ENCODE measurements at places on chromosomes 3 and 15.

GRCh38 chr3:132665230-132665745 is 5.2 kb downstream of the UBA5 start:
- no peak for DNase-seq

GRCh38 chr15:80464951-80465625 is 60.9 kb downstream of the ARNT2 start:
- DNase-seq = no peak

DNA sequence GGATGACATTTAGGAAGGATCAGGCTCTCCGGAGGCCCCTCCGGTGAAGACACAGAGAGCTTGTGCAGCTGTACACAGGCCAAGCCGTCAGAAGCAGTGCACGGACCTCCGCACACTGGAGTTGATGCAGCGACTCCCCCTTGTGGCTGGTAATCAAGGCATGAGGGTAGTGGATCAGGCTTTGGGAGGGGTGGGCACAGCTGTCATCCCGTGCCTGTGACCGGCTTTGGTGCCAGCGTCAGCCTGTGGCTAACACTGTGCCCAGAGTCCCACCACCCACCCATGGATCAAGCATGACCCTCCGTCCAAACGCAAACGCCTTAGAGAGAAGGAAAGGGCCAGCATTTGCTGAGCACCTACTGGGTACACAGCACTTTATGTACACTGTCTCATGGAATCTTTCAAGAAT is 8.2 kb upstream of the GRIP2 start:
- peak; percentile 65 for DNase-seq

- no peak for DNase-seq
Observed at GRCh38 chr15:50141856-50142255, 22.8 kb upstream of the ATP8B4 start.

- DNase-seq = peak; percentile 37
Observed at GRCh38 chr3:155744010-155744625, 753 bp downstream of the PLCH1 start.

DNA sequence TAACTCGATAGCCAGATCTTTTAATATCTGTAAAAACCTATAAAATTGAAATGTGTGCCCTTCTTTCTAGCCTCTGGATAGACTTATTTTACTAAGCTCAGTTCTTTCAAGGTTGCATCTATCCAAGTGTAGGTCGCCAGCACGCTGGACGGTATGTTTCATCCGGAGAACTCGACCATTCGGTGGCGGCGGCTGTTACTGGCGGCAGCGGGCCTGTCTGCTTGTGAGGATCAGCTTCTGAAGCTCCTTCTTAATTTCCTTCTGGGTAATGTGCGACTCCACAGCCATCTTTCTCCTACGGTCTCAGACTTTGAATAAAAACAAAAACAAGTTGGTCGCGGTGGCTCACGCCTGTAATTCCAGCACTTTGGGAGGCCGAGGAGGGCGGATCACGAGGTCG is 4.1 kb downstream of the PP2D1 start:
- no peak for DNase-seq

GRCh38 chr3:194269610-194270145 is 81.5 kb downstream of the CPN2 start:
- no peak for DNase-seq

DNA sequence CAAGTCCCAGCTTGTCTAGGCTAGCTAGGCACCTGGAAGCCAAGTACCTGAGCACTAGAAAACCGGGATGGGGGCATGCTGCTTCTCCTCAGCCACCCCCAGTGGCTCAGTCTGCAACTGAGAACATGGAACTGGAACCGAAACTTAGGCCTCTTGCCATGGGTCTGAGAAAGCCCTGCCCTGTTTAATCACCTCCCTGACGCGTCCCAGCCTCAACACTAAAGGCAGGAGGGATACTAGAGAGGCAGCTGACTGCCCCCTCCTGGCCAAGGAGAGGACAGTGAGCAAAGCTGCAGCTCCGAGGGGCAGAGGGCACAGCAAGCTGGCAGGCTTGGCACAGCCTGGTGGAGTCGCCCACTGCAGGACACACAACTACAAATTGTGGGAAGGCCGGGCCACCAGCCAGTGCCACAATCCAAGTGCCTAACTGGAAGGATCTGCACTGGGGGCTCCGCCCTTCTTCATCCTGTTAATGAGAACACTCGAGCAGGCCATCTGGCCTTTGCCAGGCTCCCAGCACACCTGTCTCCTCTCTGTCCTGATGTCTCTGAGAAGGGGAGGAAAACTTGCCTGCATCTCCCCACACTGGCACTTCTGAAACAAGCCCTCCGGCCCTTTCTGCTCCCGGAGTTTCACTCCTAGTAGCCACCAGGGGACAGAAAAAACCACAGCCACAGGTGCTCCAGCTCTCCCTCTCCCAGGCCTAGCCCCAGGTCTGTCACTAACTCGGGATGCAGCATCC is 53.7 kb downstream of the BDH1 start:
- DNase-seq = peak; percentile 56

- no peak for DNase-seq
Observed at GRCh38 chr15:100143378-100143777, 198.4 kb downstream of the ADAMTS17 start.

DNA sequence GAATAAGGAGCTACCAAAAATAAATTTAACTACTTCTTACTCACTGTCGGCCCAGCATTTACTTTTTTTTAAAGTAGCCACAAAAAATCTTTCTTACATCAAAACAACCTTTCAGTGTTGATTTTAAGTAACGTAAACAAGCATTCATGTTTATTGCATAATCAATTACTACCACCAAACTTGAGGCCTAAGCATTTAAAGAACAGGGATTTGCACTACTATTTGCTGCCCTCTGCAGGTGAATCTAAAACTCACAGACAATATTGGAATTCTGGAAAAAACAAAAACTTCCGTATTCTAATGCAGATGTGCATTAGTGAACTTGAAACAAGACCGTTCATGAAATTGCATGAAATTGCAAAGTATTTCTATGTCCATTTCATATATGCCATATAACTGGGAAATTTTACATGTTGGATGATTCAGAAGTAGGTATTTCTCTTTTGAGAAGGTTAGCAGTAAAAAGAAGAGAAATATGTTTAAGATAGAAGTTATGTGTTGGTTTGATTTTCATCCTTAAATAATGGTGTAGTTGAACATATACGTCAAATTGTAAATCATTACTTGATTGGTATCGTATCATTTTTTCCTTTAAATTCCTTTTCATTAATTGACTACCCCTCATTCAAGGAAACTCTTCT is 55.6 kb downstream of the CGGBP1 start:
- DNase-seq = peak; percentile 74

GRCh38 chr3:39671600-39671999 is 137.8 kb upstream of the MYRIP start:
- peak; percentile 44 for DNase-seq

GRCh38 chr3:170714122-170714521 is 128.2 kb upstream of the SLC7A14 start:
- no peak for DNase-seq

DNA sequence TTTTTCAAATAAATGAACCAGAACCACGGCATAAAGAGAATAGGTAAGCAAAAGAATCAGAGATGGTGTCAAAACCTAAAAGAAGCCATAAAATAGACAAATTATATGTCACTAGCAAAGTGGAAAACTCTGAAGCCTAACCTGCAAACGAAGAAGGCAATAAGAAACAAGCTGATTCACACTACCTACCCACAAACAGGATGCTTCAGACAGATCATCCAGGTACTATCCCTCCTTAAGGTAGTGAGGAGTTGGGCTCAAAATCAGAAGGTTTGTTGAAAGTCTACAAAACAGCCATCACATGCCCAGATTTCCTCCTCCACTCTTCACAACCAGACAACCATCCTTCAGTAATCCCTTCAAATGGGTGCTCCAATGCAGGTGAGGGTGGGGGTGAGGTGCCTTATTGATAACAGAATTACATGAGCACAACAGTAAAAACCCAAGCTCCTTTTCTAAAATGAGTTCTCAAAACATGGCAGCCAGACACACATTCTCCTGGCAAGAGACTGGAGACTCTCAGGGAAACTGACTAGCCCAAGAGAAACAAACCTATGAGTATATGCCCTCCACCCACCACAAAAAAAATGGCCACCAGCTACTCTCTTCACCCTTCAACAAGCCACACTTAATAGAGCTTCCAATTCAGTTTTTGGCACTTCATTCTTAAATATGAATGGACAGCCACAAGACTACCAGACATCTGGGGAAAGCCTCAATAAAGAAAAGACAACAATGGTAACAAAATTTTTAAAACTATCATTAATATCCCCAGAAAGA is 6.4 kb downstream of the KPNA1 start:
- DNase-seq = no peak

DNA sequence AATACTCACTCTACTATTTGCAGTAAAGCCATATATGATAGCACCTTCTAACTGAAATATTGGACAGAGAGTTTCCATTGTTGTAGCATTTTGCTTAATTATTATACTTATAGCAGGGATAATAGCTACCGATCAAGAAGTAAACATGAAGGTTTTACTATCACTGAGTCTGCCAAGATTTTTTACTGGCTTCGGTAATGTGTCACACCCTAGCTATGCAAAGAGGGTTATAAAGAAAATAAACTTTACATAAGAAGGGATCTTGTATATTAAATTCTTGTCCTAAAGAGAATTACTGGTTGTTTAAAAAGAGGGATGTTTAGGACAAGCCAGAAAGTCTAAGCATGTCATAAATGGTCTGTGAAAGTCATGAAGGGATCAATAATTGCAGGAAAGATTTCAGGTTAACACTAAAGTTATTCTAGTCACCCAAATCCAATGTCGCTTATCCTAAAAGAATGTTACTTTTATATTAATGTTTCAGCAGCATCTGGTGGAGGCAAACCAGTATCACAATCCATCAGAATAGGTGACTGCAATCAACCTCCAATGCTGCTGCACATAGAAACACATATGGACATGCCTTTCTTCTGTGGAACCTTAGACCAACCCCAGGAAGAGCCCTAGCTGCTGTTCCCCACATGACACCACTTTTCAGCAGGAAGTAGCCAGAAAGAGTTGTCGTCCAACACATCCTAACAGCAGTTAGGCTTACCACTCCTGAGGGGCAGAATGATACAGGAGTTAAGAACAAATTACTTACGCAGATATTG is 62.7 kb upstream of the GK5 start:
- DNase-seq = peak; percentile 27

GRCh38 chr3:19543212-19543841 is 390.7 kb downstream of the EFHB start:
- peak; percentile 60 for DNase-seq

DNA sequence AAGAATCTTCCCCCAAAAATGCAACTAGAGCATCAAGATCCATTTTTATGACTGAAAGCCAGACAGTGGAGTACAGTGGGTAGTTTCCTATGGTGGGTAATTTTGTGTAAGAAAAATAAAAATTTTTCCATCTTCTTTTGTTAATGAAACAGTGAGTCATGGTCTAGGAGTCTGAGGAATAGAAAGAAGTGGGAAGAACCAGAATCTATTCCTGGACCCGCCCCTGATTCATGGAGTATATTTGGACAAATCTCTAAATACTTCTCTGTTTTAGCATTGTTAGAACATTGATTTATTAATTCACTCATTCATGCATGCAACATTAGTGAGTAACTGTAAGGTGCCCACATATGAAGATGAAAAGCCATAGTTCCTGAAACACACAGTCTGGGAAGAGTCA is 304.5 kb upstream of the GPR149 start:
- no peak for DNase-seq

GRCh38 chr15:86852741-86853140 is 773.1 kb downstream of the AGBL1 start:
- DNase-seq = no peak

GRCh38 chr3:39249453-39250115 is 30.3 kb downstream of the CX3CR1 start:
- DNase-seq = no peak

GRCh38 chr15:67680641-67681040 is 138.1 kb downstream of the MAP2K5 start:
- peak; percentile 93 for DNase-seq

- peak; percentile 53 for DNase-seq
Observed at GRCh38 chr3:103295974-103296570, 861.3 kb downstream of the ZPLD1 start.

- no peak for DNase-seq
Observed at GRCh38 chr3:62046326-62046725, 327.0 kb downstream of the FEZF2 start.

- peak; percentile 63 for DNase-seq
Observed at GRCh38 chr15:68797599-68798345, 22.9 kb downstream of the ANP32A start.

- DNase-seq = no peak
Observed at GRCh38 chr3:69784954-69785514, 45.8 kb downstream of the MITF start.

GRCh38 chr3:185207931-185208746 is 45.7 kb downstream of the EHHADH start:
- no peak for DNase-seq

DNA sequence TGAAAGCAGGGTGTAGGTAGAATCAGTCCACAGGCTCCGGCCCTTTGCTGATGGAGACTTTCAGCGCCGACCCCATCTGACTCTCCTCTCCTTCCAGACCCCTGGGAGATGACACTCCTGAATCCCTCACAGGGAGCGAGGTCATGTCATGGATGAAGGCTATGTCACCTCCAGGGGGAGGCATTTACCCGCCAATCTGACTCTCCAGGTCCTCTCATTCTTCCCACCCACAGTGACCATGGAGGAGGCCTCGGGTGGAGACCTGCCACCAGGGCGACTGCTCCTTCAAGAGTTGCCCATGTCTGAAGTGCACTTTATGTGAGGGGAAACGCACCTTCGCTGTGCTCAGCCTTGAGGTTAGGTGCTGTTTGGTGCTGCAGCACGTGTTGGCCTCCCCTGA is 112.7 kb downstream of the KLF13 start:
- DNase-seq = peak; percentile 49

- DNase-seq = no peak
Observed at GRCh38 chr3:186165331-186165730, 56.4 kb upstream of the ETV5 start.

DNA sequence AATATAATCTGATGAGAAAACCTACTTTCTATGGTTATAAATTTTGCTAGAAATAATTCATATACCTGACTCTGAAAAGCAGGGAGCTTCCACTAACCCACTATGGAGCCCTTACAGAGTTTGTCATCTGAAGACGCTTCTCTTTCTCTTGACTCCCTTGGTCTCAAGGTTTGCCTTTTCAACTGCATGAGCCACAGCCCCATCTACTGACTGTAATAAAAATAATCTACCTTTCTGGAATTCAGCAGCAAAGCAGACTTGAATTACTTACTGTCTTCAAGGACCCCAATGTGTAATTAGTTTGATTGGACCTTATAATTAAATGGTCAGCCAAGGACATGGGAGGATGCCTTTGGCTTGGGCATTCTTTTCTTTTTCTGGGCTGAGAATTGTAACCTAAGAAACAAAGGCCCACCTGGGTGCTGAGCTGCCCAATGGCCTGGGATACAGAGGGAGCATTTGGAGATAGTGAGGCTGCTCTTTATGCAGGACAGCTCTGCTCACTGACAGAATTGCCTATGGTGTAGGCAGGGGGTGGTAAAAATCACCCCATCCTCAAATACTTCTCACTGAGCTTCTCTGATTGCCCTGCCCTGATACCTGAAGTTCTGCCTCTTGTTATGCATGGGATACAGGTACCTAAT is 178.6 kb upstream of the TRIM42 start:
- DNase-seq = peak; percentile 32

- DNase-seq = no peak
Observed at GRCh38 chr15:95761501-95762165, 568.9 kb upstream of the NR2F2 start.

Data from OCI-M1 (cell line).